ENCODE measurements at places on chromosomes 11 and 22.

DNA sequence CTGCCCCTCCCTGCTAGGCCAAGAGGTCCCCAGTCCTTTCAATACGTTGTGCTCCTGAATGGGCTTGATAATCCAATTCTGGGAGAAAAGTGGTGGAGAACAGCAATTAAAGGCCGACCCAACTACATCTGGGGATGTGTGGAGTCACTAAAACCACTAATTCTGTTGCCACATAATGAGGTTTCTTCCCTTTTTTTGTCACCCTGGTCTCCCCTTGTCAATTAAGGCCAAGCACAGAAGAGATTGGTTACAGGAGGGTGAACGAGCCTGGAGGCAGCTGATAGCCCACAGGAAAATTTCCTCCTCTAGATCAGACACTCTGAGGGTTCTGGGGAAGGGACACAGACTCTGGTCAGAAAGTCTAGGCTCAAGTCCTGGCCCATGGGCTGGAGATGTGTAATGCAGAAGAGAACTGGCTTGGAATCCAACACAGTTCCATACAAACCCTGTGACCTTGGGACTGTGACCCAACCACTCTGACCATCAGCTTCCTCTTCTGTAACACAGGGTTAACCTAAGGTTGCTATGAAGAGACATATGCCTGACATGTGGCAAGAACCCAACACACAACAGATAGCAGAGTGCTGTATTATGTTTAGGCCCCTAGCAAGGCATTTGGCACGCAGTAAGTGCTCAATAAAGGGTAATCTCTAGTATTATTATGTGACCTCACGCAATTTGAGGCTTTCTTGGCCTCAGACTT lies 146.4 kb downstream of the CHST1 start:
- DNase-seq, result no peak

GRCh38 chr11:23688835-23689234 lies 808.0 kb upstream of the LUZP2 start:
- no peak for DNase-seq

DNA sequence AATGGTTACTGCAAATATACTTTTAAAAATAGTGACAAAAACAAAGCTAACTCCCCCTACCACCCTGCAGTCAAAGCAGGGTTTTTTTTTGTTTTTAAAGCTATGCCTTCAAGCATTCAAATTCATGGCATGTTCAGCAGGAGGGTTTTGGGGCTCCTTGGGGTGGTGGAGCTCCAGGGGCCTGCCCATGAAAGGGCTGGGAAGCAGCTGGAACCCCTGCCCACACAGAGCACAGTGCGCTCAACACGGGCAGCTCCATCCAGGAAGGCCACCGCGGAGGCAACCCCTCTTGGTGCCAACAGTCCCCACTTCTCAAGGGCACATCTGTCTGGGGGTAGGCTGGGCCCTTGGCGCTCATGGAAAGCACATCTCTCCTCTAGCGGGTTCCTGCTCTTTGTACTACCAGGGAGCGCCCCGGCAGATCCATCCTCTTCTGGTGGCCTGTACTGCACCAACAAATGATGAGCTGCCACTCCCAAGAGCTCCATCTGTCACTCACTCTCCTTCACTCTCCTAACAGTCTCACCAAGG lies 16.6 kb upstream of the PHLDA2 start:
- no peak for DNase-seq

DNA sequence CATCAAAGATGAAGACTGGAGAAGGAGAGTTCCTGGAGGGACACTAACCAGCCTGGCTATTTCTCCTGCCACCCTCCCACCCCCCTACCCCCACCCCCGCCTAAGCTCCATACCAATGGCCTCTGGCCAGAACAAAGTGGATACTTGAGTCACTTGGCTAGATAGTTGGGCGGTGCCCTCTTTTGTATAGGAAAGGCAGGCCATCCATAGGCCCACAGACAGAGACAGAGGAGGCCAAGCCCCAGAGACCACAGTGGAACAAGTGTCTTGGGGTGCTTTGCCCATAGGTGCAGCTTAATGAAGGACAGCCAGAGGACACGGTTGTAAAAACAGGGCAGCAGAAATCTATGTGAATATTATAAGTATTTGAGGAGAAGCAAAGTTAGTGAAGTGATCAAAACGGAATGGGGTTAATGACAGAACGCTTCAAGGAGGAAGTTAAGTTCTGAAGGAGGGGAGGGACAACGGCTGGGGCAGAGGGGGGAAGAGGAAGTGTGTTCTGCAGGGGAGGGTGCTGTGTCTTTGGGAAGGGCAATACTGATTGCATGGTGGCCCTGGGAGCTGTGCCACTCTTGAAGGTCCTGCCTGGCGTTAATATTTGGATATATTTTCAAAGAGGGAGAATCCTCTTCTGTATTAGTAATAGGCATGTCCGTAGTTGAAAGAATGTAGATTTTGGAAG lies 32.7 kb downstream of the FLI1 start:
- no peak for DNase-seq

DNA sequence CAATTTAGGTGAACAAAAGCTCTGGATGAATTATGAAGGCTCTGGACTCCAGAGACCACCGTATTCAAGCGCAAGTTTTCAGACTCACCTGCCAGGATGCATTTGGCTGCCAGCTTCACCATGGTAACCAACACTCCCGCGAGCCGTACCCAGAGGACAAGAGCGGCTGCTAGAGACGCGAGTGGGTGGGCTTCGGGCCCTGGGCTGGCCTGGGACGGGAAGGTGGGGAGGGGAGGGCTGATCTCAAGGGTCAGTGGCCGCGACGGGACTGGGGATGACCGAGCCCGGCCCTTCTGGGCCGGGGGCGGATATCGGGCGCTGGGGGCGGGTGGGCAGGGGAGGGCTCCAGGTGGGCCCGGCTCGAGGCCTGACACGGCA lies 344 bp downstream of the IFT27 start:
- peak; percentile 51 for DNase-seq

DNA sequence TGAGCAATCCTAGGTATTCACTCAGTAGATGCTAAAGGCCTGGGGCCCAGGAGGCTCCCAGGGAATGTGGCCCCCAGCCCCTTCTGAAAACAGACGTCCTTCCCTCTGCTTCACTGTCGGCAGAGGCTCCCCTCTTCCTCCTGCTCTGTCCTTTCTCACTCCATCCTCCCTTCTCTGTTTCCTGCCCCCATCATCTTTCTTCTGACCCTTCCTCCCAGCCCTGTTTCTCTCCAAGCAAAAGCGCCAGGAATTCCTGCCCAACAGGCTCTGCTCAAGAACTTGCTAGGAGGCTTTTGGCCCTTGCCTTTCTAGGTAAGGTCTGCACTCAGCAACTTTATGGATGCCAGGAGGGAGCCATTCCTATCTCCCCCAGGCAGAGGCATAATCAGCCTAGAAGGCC lies 300.5 kb downstream of the NTM start:
- DNase-seq, result no peak

GRCh38 chr22:37354670-37355069 lies 72.4 kb downstream of the CYTH4 start:
- no peak for DNase-seq

GRCh38 chr11:131909426-131910177 lies 539.2 kb downstream of the NTM start:
- peak; percentile 37 for DNase-seq

DNA sequence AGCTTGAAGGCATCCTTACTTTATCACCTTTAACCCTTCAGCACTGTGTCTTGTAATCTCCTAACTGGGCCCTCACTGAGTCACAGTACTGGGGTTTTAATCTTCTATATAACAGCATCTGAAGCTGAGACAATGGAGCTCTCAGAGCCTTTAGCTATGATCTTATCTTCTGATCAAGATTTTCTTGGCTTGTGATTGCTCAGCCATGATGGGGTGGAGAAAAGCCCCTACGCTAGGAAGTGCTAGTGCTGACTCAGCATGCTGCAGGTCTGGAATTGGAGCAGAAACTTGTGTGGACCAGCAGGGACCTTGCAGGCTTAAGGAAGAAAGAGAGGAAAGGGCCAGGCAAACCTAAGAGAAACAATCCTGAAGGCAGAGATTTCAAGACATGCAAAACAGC lies 71.7 kb upstream of the EED start:
- peak; percentile 71 for DNase-seq

DNA sequence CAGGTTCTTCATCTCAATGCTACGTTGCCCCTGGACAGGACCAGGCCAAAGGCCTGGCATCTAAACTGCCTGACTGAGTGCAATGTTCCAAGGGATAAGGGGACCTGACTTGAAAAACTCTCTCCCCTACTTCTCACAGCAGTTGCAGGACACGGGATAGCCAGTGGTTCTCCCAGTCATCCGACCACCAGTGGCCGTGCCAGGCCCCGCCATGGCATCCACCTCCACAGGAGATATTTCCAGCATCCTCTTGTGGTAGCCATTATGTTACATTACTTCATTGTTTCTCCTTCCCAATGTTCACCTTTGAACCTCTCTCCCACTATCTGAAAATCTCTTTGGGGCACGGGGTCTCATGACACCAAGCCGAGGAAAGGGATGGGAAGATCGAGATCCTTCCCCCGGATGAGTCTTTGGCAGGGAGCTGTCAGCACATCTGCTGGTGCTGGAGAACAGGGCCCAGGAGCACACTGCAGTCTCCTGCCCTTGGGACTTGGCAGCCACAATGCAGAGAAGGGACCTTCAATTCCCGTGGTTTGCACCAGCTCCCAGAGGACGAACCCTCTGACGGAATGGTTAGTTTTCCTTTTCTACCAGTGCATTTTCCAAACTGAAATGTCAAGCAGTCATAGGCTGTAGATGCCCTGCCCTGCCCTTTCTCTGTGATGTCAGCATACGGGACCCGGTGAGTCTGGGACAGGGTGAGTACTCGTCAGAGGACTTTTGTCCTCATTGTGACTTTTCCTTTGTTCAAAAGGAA lies 121.2 kb downstream of the ETS1 start:
- DNase-seq, result no peak

GRCh38 chr11:63553759-63554158 lies 9.4 kb downstream of the PLAAT2 start:
- DNase-seq, result no peak

- peak; percentile 58 for DNase-seq
These were observed 1.4 kb upstream of the LTBP3 start for GRCh38 chr11:65559535-65559934.

DNA sequence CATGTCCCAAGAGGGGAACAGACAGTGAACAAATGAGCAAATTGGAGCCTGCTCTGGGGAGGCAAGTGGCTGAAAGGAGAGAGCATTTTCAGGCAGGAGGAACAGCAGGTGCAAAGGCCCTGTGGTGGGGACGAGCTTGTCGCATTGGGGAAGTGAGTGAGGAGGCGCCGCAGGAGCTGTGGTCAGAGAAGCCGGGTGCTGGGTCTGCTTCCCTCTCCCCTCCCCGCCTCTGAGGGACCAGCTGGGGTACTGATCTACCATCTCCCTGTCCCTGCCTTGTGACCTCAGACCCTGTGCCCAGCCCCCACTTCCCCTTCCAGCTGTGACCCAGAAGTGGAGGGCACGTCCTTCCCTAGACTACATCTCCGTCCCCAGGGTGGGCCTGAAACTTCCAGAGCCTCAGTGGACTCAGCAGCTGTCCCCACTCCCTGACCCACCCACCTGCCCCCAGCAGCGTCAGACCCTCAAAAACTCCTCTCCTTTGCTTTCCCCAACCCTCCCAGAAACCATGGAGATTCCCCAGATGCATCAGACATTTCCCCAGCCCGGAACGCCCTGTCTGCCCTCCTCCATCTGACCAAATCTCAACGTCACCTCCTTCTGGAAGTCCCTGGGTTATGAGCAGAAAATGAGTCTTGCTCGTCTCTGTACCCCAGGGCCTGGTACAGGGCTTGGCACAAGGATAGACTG lies 19.7 kb upstream of the PDGFB start:
- DNase-seq, result no peak

- no peak for DNase-seq
These were observed 30.0 kb downstream of the WNT7B start for GRCh38 chr22:45946805-45947600.

GRCh38 chr22:50301581-50301991 lies 5.9 kb downstream of the PLXNB2 start:
- DNase-seq, result peak; percentile 35

DNA sequence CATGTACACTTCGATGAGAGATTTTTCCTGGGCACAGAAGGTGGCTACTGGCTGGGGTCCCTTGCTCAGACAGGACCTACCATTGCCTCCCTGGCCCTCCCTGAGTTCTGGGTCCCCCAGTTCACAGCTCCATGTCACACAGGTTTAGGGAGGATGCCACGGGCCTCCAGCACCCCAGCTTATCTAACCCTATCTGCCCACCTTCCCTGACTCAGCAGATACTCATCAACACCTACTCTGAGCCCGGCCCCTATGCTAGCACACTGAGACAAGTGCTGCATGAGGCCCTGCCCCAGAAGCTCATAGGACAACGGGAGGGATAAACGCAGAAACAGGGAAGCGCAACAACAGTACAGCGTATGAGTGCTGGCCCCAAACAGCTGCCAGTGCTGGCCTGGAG lies 9.6 kb downstream of the NAGA start:
- DNase-seq, result no peak

DNA sequence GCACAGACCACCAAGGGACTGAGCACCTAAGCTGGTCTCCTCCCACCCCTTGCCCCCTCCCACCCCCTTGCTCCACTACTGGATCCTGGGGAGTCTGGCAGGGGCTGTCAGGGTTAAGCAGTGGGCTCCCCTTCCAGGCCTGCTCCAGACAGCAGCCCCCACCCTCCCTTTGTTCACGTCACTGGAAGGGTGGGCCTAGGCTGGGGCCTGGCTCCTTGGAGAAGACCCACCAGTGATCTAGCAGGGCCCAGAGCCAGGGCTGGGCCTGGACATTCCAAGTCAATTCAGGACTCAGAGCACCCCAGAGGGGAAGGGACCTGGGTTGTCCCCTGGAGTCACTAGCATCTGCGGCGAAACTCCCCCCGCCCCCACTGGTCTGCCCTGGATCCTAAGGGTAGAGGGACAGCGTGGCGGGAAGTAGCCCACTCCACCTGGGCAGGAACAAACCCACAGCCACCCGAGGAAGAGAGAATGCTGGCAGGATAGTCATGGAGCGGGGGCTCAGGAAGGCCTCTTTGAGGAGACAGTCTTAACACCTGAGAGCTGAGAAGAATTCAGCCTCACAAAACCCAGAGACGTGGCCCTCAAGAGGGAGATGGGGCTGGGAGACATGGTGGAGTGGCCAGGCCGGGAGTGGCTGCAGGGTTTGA lies 45.8 kb downstream of the IGLL1 start:
- no peak for DNase-seq

DNA sequence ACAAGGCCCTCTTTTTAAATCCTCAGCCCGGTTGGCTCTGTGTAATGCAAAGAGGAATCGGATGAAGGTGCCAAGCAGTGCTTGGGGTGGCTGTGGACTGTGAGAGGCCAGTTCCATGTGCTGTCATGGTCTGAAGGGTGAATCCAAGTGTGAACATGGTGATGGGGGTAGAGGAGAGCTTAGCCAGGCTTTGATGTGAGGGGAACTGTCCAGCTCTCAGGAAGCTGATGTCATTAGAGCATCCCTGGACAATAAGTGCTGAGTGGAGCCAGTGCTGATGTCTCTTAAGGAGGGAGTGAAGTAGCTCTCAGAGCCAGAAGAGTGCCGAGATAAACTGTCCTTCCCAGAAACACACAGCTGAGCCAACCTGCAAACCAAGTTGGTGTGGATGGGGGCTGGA lies 53.6 kb downstream of the NAV2 start:
- peak; percentile 35 for DNase-seq

- DNase-seq, result no peak
These were observed 73.2 kb upstream of the TIMP3 start for GRCh38 chr22:32728291-32728690.

- no peak for DNase-seq
These were observed 10.3 kb upstream of the SPON1 start for GRCh38 chr11:13952221-13952620.
